ENCODE measurements at places on chromosomes 13 and 19.
A peak's percentile ranks its signal among the peaks of the same experiment; 100 is the strongest.

DNA sequence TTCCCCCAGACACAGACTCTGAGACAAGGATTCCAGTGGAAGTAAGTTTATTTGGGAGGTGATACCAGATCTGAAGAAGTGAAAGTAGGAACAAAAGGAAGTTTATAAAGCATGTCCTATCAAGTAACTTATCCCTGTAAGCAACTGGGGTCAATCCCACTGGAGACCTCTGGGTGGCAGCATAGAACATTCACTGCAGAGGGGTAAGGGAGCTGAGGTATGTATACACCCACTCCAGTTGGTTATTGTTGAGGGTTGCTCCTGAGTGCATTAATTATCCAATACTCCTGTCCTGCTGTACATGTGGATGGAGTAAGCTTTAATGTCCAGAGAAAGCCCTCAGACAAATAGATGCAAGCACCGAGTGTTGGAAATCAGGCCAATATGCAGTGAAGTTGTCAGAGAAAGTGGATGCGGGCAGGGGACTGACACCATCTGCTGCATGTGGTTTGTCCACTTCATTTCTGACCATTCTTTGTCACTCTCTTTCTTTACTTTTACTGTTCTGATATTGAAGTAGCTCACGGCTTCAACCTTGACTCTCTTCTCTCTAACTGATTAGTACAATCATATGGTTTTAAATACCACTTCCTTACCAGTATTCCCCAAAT is 46.7 kb downstream of the NOTCH3 start:
- no peak for DNase-seq

DNA sequence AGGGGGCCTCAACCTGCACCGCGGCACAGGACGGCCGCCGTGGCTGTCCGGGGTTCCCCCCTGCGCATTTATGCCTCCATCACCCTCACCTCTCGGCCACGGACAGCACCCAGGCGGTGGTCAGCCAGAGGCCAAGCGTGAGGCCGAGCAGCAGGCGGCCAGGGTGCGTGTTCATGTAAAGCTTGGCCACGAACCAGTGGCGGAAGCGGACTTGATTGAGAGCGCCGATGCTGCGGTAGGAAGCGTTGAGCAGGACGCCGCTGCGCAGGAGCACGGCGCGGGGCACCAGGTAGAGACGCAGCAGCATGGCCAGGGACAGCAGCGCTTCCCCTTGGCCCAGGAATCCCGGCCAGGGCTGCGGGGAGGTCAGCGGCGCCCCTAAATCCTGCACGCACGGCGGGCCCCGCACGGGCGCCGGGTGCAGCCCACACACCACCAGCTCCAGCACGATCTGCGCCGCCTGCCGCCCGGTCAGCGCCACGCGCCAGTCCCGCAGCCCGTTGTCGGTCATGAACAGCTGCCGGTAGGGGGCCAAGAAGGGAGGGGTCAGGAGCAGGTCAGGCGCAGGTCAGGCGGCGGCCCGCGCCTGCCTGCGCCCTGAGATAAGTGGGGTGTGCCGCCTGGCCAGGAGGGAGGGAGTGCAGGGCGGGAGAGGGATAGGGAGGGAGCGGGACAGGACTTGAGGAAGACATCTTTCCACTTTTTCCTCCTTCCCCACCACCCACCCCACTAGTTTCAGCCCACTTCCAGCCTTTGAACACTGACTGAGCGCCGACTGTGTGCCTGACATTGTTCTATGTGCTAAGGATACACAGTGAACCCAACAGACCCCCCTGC is 6.5 kb downstream of the KCNN4 start:
- no peak for DNase-seq

- DNase-seq = no peak
Measured at GRCh38 chr13:51861723-51862300, at the start of gene CCDC70. CCDC70 (plus strand) TSS chr13:51861969; CDS start chr13:51865412, 3,443 bp downstream.

DNA sequence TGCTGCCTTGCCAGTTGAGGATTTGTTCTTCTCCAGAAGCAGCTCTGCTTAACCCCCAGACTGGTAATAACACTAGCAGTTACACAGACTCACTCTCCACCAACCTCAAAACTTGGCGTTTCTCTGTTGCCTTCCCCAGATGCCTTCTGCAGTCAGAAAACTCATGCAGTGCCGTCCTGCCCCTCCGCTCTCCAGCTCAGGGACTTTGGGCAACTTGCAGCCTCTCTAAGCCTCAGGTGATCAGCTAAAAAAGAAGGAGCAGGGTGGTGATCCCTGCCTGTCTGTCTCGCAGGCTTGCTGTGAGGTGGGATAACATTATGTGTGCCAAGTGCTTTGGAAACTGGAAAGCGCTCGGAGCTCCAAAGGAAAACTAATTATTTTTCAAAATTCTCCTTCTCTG is 391.6 kb downstream of the HS6ST3 start:
- no peak for DNase-seq

DNA sequence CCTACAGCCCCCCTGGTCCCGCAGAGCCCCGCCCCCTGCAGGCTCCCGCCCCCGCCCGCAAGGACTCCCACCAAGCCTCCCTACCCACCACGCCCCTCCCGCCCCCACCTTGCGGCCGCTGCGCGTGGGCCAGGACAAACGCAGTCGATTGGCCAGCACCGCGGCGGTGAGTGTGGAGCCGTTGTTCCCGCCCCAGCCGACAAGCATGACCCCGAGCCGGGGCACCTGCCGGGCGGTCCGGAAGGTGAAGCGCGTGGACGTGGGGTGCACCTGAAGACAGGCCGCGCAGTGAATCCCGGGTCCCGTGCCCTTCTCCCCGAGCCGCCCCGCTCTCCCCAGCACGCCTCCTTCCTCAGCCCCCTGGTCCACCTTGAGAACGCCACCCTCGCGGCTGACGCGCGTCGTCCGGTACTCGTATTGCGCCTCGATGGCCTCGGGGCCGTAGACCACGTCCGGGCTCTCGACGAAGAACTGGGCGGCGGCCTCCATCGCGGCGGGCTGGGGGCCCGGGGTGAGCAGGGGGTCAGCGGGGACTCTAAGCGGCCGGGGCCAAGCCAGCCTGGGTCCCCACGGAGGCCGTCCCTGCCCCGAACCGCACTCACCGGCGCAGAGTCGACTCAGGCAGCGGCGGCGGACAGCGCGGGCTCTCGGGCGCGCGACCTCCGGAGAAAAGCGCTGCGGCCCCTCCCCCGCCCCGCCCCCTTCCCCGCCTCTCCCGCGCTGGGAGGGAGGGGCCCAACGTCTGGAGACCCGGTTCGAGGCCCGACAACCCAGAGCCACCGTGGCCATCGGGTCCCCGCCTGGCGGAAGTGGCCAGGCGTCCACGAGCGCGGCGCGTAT is at the start of gene ISYNA1:
ISYNA1 (minus strand) TSS at position 643 of the 840 bp plus-strand sequence; CDS start at position 489, 154 bp downstream.
- DNase-seq = peak; percentile 51

- no peak for DNase-seq
Measured at GRCh38 chr19:4164262-4164661, 10.8 kb downstream of the CREB3L3 start.

GRCh38 chr13:46951516-46951915 is 54.7 kb upstream of the HTR2A start:
- DNase-seq = no peak

DNA sequence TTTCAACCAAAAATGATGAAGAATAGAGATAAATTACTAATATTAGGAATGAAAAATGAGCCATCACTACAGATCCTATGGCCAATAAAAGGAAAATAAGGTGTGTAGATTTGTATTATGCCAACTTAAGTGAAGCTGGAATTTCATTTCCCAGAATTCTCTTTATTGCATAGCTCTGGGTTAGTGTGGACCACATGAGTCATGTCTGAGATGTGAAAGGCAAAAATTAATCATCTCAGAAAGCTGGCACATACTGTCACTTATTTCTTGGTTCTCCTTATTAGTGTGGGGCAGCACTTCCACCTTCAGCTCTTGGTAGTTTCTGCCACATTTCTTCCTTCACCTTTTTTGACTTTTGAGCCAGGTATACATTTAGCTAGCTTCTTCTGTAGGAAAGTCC is 82.6 kb downstream of the KATNAL1 start:
- no peak for DNase-seq

- no peak for DNase-seq
Measured at GRCh38 chr19:52227196-52227940, 37.5 kb downstream of the PPP2R1A start.

DNA sequence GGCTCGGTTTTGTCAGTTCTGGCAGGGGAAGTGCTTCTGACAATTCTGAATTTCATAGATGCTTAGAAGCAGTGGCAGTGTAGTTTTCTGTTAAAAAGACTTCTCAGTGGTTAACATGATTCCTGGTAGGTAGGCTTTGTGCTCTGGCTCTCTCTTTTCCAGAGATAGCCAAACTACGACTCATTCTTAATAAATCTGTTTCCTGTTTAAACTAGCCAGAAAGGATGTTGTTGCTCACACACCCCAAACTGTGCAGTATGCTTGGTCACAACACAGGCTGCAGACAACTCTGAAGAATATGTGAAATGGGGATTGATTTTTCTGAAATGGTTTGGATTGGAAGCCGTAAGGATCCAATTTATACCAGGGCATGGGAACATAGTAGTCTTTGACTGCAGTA is 711.5 kb downstream of the PCDH17 start:
- no peak for DNase-seq

DNA sequence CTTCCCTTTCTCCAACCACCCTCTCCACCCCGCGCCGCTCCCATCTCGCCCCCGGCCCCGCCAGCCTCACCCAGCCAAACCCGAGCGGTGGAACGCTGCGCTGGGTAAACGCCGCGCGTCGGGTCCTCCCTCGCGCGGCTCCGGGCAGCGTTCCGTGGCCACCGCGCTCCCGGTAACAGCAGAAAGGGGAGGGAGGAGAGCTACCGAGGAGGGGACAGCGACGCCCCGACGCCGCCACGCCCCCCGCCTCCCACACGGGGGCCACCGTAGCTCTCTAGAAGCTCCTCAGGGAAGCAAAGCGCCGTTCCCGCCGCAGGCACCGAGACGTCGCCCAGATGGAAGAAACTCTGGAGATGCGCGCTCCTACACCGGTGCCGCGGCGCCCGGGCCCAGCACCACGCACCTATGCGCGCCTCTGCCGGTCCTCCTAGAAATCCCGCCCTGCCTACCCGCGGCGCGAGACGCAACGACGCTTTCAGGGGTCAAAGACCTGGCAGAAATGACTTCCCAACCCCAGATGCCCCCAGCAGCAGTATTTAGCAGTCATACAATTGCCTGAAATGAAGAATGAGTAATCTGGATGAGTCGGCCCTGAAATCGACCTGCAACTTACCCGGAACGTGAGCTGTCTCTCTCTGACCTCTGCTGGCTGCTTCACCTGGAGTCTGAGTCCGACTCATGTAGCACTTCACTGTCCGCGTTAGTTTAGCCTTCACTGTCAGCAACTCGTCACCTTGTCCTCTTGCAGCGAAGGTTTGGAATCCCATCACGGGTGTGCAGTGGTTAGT is at the start of gene RUBCNL:
RUBCNL (minus strand) TSS at position 189 of the 788 bp plus-strand sequence. CDS start 14,777 bp downstream, outside the sequence.
- no peak for DNase-seq

DNA sequence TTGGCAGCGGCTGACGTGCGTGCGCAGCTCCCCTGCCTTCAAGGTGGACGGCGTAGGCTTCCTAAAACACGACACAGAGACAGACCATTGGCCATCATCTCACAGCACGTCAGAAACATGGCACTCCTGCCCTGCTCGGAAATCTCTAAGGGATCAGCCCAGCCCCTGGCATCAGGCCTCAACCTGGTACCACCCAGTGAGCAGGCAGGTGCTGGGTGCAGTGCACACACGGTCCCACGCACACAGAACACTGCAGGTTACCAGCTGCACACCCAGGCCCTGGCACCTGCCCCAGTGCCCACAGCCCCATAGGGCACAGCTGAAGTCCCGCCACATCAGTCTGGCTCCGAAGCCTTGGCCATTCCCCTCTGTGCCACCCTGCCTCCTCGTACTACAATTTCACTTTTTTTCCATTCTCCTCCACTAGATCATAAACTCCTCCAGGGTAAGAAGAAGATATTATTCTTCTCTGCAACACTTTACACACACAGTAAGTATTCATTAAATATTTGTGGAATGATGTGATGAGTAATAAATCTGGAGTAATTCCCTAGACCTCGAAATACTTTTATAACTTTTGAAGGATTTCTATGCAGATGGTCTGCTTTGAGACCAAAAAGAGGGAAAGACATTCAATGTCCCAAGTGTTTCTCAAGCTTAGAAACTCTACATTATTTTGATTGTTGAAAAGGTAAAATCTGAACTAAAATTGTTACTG is 156.4 kb downstream of the COL4A1 start:
- no peak for DNase-seq

- no peak for DNase-seq
Measured at GRCh38 chr13:40056898-40057619, 401.6 kb downstream of the COG6 start.

DNA sequence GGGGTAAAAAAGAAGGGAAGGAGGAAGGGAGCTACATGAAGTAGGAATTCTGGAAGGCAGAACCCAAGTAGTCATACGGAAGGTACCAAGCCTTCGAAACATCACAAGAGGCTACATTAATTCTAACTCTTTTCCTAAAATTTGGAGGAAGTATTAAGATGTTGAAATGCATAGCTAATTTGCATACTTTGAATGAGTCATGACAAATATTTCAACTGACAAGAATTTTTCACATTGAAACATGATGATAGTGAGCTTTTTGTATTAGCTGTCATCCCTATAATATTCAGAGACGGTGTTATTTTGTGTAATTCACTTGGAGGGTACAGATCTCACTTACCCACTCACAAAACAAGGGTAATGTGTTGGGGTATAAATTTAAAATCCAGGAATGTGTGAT is 9.1 kb upstream of the ACOD1 start:
- DNase-seq = no peak

- DNase-seq = no peak
Measured at GRCh38 chr19:43812688-43813087, 10.4 kb upstream of the LYPD5 start.

DNA sequence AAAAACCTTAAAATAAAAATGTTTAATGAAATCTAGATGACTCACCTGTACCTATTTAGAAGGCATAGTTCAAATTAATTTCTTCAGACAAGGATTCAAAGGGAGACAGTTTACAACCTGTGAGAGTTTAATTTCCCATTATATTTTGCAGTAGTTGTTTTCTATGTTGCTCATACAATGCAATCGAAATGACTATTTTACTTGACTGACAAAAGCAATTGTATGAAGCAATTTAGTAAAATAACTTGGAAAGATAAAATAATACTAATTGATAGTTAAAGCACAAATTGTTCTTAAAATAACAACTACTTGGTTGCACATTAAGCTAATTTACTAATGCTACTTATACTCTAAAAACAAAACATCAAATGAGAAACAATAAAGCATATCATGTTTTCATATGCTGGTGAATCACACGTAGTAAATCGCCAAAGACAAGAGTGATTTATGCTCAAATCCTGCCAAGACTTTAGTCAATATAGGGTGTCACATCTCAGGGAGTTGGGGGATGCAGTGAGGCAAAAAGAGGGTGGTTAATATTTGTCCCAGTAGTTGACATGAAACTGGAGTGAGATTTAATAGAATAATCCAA is 6.4 kb downstream of the DACH1 start:
- peak; percentile 59 for DNase-seq

DNA sequence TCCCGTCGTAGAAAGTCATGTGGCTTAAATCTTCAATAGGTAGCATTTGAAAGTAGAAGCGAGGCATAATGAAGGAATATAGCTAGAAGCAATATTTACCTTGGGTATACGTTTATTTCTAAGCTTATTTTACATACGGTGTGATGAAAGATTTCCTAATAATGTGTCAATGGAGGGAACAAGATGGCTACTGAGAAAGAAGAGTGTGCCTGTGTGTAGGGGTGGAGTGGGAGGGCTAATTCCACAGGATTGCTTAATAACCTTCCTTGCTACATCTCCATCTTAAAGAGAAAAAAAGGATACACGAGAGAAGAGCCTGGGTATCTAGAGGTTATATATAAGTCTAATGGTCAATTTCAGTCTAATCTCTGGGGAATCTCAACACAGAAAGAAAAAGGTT is 2.0 kb downstream of the SPART start:
- DNase-seq = no peak

GRCh38 chr19:10670182-10670581 is 16.0 kb downstream of the ILF3 start:
- no peak for DNase-seq
